ENCODE measurements at places on chromosomes 7 and 10. TPM values are rescaled to one million over a fixed set of nuclear protein-coding genes. Genes with fewer than 3 reads are reported as not detected.

RET gene
- total RNA-seq = 0.53 TPM

- DNase-seq = no peak
Measured at GRCh38 chr7:42247301-42247700, 10.3 kb upstream of the GLI3 start.

DNA sequence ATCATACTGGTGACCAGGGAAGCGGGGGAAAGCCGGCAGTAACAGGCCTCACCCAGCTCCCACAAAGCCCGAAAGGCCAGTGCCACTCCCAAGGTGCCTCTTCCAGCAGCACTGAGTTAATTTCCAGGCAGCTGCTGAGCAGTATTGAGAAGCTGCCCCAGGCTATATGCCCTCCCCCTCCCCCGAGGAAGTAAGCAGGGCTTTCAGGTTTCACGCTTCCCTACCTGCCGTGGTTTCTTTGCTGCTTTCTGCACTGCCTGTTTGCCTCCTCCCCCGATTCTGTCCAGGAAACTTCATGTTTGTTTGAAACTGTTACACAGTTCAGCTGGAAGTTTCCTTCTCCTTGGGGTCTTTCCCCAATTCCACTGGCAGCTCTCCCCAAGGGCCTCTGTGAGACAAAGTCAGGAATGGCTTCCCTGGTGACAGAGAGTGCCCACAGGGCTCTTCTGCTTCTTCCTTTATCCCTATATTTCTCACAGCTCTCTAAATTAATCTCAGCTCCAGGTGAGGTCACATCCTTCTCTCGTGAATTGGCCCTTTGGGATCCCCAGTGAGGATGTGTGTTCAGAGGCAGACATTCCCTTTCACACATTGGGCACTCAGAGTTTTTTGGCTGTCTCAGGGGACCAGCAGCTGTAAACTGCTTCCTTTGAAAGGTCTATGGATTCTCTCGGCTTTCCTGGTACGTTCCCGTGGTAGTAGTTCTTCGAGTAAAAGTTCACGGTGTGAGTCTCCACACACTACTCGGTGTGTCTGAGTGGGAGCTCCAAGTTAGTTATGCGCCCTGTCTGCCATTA, 19.4 kb downstream of the C1GALT1 start:
- no peak for DNase-seq

GRCh38 chr10:11290156-11290890, 272.7 kb downstream of the CELF2 start:
- no peak for DNase-seq

GRCh38 chr7:17774248-17774647, 166.0 kb downstream of the SNX13 start:
- no peak for DNase-seq
